ENCODE measurements at places on chromosomes 3 and 15.

DNA sequence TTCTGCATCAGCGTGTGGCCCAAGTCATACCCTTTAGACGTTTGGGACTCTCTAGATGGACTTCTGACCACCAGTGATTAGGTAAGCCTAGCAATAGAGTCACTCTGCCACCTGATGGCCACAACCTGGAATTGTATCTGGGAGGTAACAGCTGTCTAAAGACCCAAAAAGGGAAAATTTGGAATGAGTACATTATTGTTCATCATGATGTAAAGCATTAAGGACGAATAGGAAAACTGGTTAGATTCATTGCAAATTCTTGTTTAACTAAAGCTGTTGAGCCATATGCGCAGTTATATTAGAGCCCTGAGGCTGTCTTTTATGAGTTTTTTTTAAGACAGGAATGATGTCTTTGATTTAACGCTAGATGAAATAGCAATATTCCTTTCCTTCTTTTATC, 63.6 kb downstream of the FAM81A start:
- peak; percentile 61 for DNase-seq

DNA sequence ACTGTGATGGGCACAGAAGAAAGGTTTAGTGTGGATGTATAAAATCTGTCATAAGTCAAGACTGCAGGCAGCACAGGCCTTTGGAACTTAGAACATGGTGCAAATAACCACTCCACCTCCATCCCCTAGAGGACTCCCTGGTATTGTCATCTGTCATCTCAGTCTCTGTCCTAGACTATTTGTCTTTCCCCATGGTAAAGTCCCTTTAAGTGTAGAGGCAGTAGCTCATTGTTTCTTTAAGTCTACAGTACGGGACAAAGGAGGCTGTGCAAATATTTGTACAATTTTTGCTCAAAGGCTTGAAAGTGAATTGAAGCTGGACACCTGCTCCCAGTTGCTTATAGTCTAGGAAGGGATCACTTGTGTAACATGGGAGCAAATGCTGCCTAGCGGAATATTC, 3.2 kb upstream of the PXYLP1 start:
- DNase-seq: no peak

DNA sequence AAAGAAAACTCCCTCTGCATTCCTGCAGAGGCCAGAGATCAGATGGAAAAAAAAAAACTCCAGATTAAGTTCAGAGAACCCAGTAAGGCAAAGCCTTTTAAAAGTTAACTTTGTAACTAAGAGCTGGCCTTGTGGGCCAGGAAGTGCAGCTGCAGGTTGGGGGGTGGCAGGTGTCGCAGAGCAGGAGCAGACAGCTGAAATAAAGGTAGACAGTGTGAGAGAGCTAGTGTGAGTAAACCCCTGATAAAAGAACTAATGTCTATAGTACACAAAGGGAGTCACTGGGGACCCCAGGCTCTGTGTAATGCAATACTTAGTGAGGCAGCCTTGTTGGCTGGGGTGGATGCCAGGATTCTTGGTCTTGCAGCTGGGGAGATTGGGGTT, 42.1 kb downstream of the PPCDC start:
- peak; percentile 33 for DNase-seq

DNA sequence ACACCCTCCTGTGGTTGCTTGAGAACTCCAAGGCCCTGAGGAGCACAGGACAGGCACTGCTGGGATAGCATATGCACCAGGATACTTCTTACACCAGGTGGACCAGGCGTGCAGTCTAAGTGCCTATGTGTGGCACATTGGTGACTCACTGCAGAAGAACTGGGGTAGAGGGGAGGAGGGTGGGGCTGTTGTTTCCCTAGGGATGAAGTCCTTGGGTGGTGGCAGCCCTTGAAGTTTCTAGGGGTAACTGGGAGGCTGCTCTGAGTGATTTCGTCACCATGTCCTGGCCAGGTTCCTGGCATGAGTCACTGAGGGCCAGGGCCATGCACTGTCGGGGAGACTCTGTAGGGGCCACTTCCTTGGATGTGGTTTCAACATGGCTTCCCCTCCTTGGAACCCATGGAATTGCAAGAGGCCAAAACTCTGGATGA, 15.9 kb downstream of the MYZAP start:
- peak; percentile 94 for DNase-seq

- DNase-seq: peak; percentile 47
Observed at GRCh38 chr3:76765511-76765910, 274.4 kb upstream of the ROBO2 start.

GRCh38 chr15:73265536-73266153, 103.1 kb downstream of the HCN4 start:
- DNase-seq: peak; percentile 44

GRCh38 chr3:171873580-171873979, 30.4 kb downstream of the TMEM212 start:
- DNase-seq: peak; percentile 78

DNA sequence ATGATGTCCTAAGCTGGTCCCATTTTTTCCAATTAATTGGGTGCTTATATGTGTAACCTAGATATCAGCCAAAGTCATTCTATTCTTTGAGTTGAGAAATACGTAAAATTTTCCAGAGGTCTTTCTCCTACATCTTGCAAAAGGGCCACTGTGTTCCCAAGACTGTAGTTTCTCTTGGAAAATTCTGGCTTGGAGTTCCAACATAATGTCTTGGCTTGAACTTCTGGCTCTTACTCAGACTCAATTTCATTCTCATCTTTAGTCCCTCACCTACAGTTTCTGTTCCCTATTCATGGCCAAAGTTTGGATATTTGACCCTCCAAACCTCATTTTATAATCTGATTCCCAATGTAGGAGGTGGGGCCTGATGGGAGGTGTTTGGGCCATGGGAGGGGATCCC, 201.4 kb upstream of the ARHGEF26 start:
- no peak for DNase-seq

- DNase-seq: no peak
Observed at GRCh38 chr3:120114981-120115380, 20.7 kb upstream of the GSK3B start.

DNA sequence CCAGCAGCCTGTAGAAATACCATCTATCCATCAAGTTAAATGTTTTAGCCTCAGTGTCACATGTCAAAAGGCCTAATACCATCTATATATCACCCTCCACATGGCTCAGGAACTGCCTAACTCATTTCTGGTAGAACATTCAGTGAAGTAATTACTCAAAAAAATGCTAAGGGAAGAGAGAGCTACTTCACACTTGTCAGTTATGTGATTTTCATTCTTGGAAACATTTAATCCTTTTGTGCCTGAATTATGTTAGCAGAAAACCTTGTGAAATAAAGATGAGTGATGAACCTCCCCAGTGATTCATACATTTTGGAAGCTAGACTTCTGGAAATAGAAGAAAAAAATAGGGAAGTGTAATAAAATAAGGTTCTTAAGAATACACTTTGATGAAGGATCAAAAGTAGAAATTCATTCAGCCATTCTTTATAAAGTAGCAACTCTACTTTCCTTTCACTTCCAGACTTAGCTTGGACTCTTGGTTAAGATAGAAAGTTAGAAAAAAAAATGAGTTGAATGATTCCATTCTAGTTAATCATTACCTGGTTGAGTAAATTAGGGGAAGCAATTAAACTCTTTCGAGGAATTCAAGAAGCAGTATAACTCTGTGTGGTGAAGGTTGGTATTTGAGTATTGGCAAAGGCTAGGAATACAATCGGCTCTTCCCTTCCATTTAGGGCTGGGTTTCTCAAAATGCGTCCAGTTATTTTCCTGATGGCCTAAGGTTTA, 3.6 kb downstream of the OTOL1 start:
- DNase-seq: peak; percentile 93

DNA sequence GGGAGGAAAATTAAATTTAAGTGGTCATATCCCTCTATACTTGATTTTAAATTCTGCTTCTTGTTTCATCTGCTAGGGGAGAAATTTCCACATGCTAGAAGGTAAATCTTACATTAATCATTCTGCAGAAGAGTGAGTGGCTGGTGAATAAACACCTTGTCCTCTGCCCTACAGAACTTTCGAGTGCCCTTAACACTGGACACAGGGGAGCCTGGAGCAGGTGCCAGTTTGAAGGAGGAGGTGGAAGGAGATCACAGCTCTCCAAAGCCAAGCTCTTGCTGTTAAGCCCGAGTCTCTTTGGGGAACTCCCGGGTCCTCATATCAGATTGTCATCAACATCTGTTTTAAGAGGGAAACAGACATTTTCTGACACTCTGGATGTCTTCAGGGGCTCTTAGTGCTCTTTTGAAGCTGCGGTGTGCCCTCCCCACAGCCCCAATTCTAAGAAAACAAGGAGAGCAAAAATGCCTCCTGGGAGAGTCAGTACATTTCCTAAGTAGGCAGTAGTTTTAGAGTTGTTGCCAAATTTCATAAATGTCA, 31.3 kb downstream of the LAMP3 start:
- DNase-seq: no peak

DNA sequence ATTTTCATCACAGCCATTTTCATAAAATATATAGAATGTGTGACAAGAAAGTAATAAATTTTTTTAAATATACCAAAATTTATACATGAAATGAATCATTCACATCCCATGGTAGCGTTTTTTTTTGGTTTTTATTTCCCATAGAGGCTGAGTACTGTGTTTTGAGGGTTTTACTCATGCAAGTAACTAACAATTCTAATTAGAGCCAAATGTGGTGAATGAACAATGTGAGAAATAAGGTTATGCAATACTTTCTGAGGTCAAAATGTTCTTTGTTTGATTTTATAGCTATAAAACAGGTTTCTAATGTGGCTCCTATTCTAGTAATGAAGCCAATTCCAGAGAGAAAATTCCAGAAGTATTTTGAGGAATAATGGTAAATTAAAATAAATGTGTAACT, 386.8 kb downstream of the TBC1D5 start:
- DNase-seq: peak; percentile 85

- no peak for DNase-seq
Observed at GRCh38 chr3:72335458-72336095, 512.7 kb downstream of the SHQ1 start.

DNA sequence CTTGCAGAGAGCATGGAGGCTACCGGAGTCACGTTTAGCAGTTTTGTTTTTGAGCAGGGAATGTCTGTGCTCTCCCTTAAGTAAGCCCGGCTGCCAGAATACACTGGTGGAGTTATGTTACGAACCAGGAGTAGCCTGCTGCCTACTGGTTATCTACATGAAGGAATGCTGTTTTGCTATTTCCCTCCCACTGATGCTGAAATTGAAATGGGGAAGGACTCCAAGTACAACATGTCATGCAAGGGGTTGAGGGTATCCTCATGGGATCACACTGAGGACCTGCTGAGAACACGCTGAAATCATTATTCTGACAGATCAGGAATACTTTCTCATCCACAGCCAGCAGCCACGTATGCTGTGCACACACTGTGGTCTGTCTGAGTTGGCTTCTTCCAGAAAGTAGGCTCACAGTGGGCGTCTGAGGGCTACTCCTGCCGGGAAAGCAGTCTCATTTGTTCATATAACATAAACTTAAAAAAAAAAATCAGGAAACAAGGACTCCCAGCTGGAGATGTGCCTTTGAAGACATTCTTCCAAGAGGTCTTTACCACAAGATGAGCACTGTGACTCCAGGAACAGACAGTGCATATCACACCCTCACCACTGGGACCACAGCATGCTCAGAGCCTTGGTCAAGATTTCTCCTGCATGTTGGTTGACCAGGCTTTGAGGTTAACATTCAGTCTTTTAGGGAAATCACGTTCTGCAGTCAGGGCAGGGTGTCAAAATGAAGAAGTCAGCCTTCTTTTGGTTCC, 300.4 kb upstream of the RASGRP1 start:
- no peak for DNase-seq

- no peak for DNase-seq
Observed at GRCh38 chr3:117871934-117872333, 1162.4 kb downstream of the TUSC7 start.
